GF-D8 (cell line): ENCODE measurements at places on chromosomes 3 and 15.

DNA sequence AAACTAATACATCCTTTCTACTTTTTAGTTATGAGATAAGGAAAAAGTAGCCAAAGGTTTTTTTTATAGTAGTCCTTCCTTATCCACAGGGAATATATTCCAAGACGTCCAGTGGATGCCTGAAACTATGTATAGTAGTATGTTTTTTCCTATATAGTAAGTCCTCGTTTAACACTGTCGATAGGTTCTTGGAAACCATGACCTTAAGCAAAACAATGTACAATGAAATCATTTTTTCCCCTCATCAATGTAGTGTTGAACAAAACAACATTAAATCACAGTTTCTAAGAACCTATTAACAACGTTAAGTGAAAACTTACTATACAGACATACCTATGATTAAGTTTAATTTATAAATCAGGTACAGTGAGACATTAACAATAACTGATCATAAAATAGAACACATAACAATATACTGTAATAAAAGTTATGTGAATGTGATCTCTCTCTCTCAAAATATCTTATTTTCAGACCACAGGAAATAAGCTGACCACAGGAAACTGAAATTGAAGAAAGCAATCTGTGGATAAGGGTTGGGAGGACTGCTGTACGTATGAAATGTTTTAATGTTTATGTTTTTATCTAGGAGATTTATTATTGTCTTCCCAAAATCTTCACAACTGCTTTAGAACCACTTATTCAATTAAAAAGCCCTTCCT, 20.6 kb downstream of the COPS2 start:
- DNase-seq = no peak

DNA sequence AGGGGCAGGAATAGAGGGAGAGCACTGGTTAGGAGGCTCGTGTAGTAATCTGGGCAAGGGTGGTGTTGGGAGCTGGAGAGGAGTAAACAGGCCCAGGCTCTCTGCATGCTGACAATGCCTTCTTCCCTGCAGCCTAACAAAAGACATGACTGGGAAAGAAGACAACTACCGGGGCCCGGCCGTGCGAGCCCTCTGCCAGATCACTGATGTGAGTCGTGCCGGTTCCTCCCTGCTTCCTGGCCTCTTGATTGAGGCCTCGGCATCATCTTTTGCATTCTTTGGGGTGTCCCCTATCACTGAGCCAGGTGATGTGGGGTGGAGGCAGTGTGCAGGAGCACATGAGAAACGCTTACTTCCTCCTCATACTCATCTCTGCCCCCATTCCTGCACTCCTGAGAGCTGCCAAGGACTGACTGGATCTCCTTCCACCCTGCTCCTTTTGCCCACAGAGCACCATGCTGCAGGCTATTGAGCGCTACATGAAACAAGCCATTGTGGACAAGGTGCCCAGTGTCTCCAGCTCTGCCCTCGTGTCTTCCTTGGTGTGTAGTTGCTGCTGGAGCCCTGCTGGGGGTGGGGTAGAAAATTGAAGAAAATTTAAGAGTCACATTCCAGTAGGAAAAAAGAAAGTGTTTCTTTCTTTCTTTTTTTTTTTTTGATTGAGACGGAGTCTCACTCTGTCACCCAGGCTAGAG, 5.3 kb downstream of the COPG1 start:
- DNase-seq = no peak

- no peak for DNase-seq
Measured at GRCh38 chr3:17140670-17141505, 256.1 kb downstream of the PLCL2 start.

DNA sequence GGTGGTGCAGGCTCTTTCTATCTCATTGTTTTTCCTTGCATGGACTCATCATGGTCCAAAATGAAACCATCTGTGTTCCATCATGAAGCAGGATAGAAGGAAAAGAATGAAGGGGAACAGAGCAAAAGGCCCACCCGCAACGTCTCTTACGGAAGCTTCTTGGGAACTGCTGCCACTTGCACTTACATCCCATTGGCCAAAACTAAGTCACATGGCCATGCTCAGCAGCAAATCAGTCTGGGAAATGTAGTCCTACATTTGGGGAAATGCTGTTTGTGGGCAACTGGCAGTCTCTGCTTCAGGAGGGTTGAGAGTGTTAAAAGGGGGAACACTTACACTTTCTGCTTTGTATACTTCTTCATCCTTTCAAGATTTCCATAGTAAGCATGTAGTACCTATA, 191.6 kb downstream of the SV2B start:
- no peak for DNase-seq

GRCh38 chr3:12601072-12601471, 44.2 kb downstream of the MKRN2 start:
- DNase-seq = no peak

DNA sequence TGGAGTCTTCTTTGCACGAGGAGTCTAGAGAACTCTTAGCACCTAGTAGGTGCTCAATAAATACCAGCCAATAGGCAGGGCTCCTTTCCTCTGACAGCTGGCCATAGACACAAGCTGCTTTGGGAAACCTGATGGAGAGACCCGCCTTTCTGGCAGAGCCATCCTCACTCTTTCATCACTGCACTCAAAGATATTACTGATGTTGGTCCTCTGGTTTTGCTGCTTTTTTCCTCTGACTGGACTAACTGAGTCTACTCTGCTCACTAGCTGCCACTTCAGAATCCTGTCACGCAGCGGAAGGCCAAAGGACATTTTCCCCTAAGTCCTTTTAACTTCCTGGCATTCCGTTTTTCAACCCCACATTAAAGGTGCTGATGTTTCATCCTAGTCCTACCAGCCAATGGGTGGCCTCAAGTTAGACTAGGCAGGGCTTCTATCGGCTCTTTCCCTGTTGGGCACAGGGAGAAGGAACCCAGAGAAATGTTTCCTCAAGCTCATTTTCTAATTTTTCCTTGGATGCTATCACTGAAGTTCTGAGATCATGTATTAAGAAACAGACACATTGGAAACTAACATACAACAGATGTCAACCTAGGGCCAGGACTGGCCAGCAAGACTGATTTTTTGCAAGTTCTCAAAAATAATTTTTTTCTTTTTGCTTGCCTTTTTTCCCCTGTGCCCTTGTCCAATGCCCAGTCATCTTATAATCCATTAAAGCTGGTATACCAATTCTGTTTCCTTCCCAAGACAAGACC, 132.8 kb upstream of the ICE2 start:
- no peak for DNase-seq

DNA sequence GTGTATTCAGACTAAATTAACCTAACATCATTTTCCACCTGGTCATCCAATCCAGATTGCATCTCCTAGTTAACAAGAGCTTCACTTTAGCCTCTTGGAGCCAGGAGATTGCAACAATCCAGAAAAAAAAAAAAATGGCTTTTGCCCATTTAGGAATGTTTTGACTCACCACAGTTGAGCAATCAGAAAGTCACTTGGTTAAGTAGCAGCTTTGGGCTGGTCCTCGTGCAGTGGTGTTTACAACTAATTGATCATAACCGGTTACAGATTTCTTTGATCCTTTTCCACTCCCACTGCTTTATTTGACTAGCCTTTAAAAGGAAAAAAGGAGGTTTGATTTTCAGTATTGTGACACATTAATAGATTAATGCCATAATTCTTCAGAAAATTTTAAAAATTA, 688.8 kb upstream of the CCDC54 start:
- no peak for DNase-seq

DNA sequence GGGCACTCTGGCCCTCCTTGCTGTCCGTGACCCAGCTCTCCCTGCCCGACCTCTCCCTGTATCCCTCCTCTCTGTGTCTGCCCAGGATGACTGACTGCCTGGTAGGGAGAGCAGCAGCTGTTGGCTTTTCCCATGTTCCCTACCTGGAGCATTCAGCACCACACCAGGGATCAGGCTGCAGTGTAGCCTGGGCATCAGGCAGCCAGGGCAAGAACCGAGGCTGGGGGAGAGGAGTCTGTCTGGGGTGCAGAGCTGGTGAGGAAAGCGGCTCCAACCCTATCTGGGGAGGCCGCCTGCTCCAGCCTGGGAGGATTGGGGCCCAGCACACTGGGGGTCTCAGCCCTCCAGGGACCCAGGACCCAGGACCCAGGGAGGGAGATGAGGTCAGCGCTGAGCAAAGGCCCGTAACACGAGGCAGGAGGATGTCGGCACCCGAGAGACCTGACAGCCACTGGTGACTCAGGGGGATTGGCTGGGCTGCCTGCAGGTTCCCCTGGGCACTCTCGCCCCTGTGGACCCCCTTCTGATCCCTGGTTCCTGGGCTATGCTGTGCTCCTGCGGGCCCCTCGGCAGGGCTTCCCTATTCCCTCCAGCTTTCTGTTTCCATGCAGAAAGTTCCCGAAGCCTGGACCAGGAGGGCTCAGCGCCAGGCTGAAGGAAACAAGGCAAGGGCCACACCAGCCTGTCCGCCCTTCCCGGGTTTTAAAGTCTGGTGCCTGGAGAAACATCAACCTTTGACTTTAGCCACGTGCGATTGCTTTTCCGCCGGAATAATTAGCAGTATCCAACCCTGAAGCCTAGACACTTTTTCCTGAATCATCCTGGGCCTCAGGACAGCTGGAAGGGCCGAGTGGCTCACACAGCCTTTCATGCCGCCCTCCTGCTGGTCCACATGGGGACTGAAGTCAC, 128.2 kb upstream of the MEF2A start:
- DNase-seq = no peak

- DNase-seq = peak; percentile 54
Measured at GRCh38 chr3:143207338-143207961, 87.9 kb downstream of the CHST2 start.

DNA sequence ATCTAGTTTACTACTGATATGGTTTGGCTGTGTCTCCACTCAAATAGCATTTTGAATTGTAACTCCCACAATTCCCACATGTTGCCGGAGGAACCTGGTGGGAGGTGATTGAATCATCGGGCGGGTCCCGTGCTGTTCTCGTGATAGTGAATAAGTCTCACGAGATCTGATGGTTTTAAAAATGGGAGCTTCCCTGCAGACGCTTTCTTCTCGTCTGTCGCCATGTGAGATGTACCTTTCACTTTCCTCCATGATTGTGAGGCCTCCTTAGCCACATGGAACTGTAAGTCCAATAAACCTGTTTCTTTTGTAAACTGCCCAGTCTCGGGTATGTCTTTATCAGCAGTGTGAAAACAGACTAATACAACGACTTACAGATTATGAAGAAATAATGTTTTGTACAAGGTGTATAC, 35.6 kb upstream of the PYDC2 start:
- no peak for DNase-seq

- no peak for DNase-seq
Measured at GRCh38 chr3:57770009-57770827, 14.1 kb downstream of the SLMAP start.

- peak; percentile 8 for DNase-seq
Measured at GRCh38 chr3:130925628-130926027, 31.7 kb downstream of the ATP2C1 start.

DNA sequence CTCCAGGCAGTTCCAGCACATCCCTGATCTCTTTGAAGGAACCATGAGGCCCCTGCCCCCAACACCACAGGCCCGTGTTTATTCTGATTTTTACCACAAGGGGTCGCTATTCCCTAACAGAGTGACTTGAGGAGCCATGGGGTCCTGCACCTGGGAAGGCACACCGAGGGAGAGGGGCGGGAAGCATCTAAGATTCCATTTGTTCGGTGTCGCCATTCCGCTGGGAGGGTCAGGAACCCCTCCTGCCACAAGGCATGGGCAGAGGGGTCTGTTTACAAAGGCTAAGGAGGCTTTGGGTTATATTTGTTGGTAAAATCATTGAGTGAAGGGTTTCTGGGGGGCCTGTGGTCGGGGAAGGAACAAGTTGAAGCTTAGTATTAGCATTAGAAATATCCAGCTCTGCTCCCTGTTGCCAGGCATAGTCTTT, 77.1 kb downstream of the WDR76 start:
- DNase-seq = peak; percentile 0

DNA sequence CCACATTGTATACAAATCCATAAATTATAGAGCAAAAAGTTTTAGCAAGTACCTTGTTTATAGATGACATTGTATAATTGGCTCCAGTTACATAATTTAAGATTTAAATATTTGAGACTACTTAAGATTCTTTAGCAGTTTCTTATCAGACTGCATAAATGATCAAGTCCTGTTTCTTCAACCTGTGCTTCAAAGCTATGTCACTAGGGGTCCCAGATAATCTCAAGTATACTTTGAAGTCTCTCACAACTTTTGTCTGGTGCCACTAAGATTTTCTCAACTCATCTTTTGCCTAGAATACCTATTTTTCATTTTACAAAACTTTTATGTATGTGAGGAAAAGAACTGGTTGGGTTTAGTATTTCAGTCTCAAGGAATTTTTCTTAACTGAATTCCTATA, 205.5 kb downstream of the STAG1 start:
- peak; percentile 1 for DNase-seq

DNA sequence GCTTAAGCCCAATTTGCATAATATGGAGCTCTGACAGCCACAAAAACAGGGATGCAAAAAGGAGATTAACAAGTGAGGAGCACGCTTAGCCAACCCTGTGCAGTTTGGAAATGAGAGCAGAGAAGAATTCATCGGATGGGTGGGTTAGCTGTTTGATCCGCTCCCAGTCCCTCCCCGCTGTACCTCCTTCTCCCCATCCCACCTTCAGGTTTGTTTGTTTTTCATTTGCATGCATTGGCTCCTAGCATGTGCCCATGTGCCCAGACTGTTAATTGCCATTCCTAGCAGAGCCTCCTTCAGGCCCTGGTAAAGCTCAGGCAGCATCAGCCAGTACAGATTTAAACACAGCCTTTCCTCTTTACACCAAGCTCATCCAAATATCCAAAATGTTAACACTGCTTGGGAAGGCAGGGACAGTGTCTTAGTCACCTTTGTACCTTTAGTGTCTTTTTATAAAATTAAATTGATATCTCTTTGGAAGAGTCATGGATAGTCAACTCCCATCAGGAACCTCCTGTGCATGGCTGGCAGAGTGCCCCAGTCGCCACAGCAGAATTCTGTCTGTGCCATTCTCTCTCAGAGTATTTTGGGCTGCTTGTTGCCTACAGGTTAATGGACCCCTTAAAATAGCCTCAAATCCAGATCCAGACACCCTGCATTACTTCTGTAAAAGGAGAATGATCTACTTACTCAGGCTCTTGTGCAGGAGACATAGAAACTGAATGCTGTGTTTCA, 244.2 kb downstream of the LSAMP start:
- no peak for DNase-seq

DNA sequence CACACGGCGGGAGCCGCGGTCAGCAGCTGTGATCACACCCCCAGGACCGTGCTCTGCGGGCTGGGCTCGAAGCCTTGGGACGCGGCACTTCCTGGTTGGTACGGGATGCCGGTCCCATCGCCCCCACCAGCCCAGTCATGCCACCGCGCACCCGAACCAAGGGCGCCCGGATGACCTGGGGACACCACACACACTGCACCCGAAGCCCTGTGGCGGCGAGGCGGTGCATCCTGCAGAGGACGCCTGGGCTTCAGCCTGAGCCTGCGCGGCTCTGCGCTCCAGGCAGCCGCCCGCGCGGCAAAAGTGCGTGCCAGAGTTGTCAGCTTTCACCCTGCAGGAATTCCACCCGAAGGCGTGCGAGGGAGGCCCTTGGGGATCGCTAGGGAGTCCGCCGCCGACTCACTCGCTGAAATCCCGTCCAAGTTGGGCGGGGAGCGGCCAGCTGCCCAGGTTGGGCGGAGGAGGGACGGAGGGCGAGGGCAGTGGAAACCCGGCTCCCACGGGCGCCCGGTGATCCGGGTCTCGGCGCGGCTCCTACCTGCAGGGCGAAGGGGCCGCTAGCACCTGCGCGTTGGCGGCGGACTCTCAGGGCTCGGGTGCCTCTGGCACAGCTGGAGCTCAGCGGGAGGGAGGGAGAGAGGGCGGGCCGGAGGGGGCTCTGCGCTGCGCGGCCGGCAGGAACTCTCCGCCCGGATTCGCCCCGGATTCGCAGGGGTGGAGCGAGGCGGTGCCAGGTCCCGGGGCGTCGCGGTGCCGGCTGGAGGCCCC, at the start of gene PLD1:
Gene PLD1, minus strand, starts transcription at position 623 of the 768 bp plus-strand sequence. CDS start 72,432 bp downstream, outside the sequence.
- peak; percentile 64 for DNase-seq
